Left forelimb (tissue), 1 donor: ENCODE measurements at places on chromosomes 12 and 14.

- DNase-seq = no peak
Measured at GRCh38 chr12:125549836-125550235, 484.6 kb downstream of the AACS start.

DNA sequence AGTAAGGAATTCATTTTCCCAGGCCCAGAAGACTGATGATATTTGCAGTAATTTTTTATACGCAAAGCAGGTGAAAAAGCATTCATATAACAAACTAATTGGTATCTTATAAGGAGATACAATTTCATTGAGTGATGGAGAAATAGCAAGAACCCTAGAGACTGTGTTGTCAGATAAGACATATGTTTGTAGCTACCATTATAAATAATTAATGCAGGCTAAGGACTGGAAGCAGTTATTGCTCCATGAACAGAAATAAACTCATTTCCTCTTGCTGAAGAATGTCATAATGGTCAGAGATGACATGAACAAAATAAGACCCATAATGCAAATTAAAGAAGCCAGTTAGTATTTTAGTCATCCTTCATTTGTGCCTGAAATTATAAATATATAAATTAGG is 1.5 kb downstream of the OR6C2 start:
- no peak for DNase-seq

- DNase-seq = no peak
Measured at GRCh38 chr14:48723841-48724495, 862.2 kb downstream of the RPS29 start.

- DNase-seq = peak; percentile 84
Measured at GRCh38 chr12:12891080-12891880, at the start of gene GPRC5A. Gene GPRC5A (plus strand): TSS chr12:12891562. CDS start chr12:12908250, 16,688 bp downstream.

GRCh38 chr14:22752422-22752821 is 14.1 kb upstream of the OXA1L start:
- DNase-seq = no peak

- DNase-seq = no peak
Measured at GRCh38 chr14:103408491-103409155, 23.4 kb downstream of the MARK3 start.

DNA sequence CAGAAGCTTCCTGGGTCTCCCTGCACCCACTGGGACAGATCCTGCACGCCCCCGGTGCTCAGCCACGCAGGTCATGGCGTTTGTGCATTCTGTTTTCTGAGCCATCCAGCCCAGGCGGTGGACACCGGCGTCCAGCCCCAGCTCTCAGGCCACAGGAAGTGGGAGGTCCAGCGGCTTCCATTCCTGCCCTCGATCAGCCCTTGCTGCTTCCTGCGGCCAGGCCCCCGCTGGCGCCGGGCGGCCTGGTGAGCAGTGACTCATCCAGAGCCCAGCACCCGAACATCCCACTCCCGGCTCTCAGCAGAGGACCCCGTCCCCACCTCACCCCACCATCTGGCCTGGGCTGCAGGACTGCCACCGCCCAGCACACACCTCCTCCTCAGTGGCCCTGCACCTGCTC is 18.0 kb upstream of the NUDT14 start:
- no peak for DNase-seq

- DNase-seq = no peak
Measured at GRCh38 chr12:57008178-57008577, 1.8 kb upstream of the ZBTB39 start.

GRCh38 chr12:116537101-116537904 is 21.9 kb upstream of the MAP1LC3B2 start:
- DNase-seq = no peak

DNA sequence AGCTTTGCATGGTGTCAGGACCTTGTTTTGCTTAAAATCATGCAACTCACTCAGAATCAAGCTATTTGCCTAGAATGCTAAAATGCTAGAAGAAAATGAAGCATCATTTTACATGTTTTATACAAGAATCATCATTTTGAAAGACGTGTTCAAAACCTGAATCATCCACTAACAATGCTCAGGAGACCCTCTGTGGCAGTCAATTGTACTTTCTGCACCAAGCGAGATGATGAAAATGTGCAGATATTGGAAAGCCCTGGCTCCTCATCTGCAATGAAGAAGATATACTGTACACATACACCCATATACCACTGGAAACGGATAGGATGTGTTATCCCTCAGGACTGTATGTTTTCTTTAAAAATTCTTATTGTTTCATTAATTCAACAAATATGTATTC is 92.7 kb downstream of the DYRK2 start:
- no peak for DNase-seq

- no peak for DNase-seq
Measured at GRCh38 chr12:54032627-54033100, at the start of gene HOXC5. Gene HOXC5 (plus strand): TSS chr12:54033050. CDS start chr12:54033123, 73 bp downstream.

- peak; percentile 28 for DNase-seq
Measured at GRCh38 chr12:49535921-49536525, 2.8 kb upstream of the KCNH3 start.

GRCh38 chr12:51326698-51327439 is 2.9 kb upstream of the BIN2 start:
- no peak for DNase-seq

DNA sequence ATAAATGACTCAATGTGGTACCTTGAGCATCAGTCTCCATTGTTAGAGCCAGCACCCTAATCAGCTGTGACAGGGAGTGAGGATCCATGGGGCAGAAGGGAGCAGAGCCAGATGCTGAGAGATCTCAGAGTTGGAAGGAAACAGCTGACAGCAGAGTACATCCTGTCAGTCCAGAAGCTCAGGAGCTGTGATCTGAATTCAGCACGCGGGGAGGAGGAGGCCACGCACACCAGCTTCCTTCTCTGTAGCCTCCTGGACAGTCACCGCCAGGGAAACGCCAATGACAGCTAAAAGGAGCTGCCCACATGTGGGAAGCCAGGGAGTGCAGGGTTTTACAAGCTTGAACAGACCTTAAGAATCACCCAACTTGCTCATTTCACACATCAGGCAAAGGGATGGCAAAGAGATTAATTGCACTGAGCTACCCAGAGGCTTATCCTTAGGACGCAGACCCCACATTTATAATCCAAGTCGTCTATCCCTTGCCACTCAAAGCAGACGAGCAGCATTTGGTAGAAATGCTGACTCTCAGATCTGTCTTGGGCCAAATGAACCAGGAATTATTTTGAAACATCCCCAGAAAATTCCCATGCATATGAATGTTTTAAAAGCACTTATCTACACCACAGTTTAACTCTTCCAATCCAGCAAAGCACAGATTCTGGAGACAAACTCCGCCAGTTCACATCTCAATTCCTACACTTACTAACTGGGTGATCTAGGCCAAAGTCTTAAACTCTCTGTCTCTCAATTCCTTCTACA is 322.6 kb upstream of the TMTC1 start:
- DNase-seq = no peak

DNA sequence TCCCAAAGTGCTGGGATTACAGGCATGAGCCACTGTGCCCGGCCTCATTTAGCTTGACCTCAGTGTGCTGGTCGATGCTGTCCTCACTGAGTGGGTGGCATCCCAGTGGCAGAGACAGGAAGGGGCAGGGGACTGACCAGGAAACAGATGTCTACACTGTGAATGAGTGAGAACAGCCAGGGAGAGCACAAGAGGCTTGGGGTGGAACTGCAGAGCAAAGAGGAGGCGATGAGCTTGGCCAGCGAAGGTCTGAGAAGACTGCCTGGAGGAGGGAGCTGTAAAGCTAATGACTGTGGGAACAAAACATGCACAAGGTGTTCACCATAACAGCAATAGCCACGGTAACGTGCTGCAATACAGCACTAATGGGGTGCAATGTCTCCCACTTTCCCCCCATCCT is 57.2 kb upstream of the BEGAIN start:
- no peak for DNase-seq

- peak; percentile 74 for DNase-seq
Measured at GRCh38 chr12:2959505-2960389, 550 bp downstream of the TEAD4 start.

DNA sequence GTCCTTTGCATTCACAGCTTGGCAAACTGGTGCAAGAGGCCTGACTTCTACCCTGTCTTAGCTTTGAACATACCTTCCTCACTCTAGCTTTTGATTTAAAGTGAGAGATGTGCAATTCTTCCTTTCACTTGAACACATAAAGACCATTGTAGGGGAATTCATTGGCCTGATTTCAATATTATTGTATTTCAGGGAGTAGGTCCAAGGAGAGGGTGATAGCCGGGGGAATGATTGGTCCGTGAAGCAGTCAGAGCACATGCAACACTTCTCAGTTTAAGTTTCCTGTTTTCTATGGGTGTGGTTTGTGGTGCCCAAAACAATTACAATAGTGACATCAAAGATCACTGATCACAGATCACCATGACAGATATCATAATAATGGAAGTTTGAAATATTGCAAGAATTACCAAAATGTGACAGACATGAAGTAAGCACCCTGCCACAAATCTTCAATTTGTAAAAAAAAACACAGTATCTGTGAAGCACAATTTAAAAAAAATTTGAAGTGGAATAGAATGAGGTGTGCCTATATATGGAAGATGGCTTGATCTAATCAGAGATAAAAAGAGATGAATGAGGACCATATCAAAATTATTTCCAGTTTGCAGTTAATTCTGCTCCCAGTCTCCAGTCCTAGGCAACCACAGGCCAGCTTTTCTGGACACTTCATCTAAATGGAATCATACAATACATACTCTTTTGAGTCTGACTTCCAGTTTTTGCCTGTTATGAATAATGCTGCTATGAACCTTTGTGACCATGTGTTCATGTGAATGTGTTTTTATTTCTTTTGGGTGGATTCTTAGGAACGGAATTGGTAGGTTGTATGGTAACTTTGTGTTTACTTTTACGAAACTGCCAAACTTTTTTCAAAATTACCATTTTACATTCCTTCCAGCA is 23.2 kb downstream of the BORCS5 start:
- no peak for DNase-seq

GRCh38 chr12:30707613-30708342 is 12.1 kb upstream of the IPO8 start:
- no peak for DNase-seq

GRCh38 chr14:92987713-92988510 is 65.0 kb downstream of the CHGA start:
- no peak for DNase-seq

DNA sequence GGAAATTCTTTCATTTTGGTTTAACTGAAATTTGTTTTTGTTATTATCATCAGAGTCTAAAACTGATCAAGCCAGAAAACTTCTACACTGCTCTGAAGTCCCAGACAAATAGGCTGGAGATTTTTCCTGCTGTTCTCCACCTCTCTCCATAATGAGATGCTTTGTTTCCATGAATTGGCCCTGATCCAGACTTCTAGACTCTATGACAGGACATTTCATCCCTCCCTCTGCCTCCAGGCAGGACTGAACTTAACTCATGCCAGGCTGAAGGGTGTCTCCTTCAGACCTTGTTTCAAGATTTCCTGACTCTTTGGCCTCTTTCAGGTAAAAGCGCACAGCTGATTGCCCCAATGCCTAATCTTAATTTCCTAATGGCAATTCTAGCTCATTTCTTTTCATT is 69.1 kb upstream of the HOXC13 start:
- no peak for DNase-seq

DNA sequence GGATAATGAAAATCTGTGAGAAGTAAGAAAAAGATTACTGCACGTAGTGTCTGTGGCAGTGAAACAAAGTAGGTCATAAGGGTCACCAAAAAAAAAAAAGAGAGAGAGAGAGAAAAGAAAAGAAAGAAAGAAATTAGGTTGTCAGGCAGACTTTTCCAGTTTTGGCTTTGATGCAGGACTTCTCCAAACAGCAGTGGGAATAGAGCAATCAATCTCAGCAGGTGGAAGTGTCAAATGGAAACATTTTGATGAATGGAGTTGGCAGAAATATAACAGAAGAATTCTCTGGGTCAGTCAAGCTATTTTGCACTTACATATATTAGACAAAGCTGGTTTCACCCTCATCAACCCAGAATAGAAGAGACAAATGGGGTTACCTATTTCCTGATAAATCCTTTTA is 745.8 kb downstream of the SLC6A15 start:
- DNase-seq = no peak

DNA sequence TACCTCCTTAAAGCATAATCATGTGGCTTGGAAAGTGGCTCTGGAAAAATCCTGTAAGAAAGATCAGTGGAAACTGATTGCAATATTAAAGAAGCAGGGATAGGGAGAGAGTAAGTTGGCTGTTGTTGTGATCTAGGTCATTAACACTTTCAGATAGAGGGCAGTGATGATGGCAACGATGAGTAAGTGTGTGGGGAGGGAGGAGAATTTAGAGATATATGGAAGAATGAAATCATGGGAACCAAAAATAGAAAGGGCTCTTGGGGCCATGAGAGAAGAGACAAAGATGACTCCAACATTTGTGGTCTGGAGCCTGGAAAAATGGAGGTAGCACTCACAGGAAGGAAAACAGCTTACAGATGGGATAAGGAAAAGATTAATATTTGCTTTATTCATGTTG is 23.3 kb downstream of the SNRPF start:
- DNase-seq = no peak

DNA sequence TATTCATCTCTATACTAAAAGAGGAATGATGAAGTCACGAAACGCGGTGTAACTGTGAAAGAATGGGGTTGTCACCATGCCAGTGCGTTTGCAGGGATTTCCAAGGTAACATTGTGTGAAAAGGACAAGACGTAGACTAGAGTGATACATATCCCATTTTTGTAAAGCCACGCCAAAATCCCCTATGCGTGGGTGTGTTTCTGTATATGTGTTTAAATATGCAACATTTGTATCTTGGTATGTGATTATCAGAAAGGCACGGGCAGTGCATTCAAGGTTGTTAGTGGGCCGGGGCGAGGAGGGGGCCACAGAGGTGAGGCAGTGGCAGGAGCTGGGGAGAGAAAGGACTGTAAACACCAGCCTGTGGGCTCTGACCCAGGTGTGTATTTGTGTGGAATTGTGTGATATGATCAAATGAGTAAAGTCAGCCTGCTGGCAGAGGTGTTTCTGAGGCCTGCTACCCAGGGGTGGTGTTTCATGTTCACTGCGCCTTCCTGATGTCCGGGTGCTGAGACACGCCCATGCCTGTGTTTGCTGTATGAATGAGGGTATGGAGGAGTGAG is 137.8 kb downstream of the ADGRD1 start:
- peak; percentile 55 for DNase-seq

DNA sequence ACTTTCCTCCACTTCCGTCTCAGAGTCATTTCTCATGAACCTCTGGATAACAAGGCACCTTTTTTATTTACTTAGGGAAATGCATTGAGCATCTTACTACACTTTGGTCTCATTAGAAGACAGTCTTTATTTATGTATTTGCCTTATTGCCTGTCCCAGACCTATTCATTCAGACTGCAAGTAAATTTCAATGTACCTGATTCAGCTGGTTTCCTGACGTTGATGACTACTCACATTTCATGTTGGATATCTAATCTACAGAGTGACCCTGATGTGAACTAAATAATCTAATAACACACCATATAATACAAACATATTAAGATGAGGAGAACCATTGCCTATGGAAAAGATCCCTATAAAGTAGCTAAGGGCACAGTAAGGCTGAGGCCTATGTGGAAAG is 267.7 kb downstream of the SLC6A15 start:
- DNase-seq = no peak
